Stimulated activated CD8-positive, alpha-beta memory T cell treated with anti-CD3 and anti-CD28 coated beads, Interleukin-7, amount 100 ng/mL, for 1 hour (primary cell): ENCODE measurements at places on chromosomes 1 and 21.

GRCh38 chr1:35539824-35540261 is 17.4 kb downstream of the KIAA0319L start:
- no peak for DNase-seq

GRCh38 chr1:22398656-22399420 is 52.8 kb upstream of the ZBTB40 start:
- no peak for DNase-seq

DNA sequence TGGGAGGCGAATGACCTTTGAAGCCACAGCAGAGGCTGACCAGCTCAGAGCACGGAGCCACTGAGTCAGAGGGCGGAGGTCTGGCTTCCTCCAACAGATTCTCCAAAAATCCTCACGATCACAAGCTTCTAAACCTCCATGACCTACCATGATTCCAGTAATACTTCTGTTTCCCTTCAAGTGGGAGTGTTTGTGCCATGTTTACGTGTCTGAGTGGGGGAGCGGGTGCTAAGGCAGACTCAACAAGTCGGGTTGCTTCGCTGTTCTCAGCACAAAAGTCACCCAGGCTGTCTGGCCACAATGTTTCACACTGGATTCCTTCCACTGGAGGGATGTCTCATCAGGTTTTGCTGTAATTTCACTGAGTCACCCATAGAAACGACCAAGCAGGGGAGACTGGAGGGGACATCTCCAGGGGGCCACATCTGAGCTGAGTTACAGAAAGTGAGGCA is 86.2 kb downstream of the SLC66A1 start:
- no peak for DNase-seq

DNA sequence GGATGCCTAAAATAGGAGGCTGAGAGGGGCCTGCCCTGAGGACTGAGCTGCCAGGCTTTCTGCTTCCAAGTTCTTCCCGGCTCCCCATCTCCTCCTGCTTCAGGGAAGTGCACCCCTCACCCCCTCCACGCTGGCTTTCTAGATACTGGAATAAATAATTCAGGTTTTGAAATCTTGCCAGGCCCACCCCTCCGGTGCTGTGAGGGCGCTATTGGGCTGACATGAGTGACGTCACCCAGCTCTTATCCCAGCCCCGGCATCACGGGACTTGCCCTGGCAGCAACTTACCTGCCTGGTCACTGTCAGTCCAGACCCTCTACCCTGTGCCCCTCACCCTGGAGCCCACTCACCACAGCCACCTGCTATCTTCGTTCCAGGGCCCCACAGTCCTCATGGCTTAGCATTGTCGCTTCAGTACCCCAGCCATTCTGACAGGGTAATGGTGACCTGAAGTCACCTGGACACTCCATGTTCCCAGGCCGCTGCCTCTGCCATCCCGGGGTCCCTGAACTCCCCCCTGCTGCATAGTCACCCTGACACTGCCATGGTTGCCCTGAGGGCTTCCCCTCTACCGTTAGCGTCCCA is 819 bp upstream of the GPR3 start:
- DNase-seq, result no peak

- no peak for DNase-seq
Measured at GRCh38 chr1:155910621-155911121, 478 bp downstream of the RIT1 start.

DNA sequence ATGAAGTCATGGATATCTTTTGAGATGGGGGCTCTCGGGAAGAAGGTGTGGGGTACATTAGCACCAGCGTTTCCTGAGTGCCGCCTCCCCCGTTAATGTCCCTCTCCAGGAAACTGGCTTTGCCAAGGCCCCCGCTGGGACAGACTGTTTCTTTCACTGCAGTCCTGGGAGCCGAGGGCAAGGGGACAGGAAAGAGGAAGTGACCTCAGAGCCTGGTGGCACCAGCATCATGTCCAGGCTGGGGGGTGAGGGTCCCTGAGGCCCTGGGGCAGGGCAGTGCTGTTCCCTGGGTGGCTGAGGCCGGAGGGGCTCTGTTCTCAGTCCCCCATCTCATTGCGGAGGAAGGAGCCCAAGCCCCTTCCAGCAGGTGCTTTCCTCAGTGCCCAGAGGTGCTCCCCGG is 5.8 kb downstream of the PFKL start:
- DNase-seq, result no peak

DNA sequence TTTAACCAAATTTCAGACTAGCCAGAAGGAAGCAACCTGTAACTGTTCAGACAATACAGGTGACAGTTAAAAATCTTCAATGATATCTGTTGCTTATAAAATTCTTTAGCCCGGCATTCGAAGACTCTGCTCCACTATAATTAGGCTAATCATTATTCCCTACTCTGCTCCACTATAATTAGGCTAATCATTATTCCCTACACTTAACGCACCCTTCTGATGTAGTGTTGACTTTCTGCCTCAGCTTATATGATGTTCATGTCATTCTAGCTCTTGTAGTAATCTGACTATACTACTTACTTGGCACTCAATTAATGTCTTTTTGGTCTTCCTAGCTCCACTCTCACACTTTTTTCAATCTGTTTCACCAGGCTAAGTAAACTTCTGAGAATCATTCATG is 13.3 kb downstream of the TESK2 start:
- DNase-seq, result no peak

DNA sequence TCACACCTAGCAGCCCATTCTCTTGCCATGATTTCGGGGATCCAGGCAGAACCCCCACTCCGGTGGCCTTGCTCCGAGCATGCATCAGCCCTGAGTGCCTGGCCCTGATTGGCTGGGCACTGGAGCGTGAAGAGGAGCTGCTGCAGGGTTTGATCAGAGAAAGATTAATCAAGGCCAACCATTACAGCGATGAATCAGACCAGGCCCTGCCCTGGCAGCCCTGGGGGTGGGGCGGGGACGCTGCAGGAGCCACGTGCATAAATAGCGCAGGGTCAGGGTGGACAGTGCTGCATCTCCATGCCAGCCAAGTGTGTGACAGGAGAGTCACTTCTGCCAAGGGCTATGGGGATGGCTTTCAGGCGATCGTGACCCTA is 3.4 kb upstream of the FAM131C start:
- DNase-seq, result no peak

DNA sequence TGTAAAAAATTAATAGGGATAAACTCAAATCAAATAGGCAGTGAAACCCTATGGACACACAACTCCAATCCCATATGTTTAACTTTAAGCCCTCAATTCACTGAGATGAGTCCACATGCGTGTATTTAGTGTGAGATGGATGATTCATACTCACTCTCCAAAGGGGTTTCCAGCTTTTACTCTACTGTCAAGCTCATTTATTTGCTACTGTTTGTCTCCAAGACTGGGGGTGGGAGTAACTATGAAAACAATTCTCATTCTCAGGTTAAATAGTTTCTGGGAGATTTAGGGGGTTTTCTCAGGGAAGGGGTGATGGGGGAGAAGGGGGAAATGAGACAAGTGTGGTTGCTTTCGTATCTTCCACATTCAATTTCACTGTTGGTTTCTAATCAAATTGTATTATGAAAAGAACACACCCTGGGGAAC is 2.7 kb downstream of the RAB29 start:
- no peak for DNase-seq

DNA sequence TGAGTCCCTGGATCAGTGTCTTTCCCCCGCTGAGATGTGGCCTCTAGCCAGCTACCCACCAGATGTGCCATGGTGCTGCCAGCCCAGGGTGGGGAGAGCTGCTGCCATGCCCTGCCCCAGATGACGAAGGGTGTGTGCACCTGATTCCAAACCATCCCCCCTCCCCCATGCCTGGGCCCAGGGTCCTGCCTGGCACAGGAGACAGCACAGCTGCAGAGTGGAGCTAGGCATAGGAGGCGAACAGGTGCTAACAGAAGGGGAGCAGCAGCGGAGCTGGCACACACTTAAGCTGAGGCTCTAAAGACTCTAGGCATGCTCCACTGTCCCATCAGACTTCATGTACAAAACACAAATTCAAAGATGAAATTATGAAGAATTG is 9.0 kb upstream of the LDLRAP1 start:
- DNase-seq, result no peak

DNA sequence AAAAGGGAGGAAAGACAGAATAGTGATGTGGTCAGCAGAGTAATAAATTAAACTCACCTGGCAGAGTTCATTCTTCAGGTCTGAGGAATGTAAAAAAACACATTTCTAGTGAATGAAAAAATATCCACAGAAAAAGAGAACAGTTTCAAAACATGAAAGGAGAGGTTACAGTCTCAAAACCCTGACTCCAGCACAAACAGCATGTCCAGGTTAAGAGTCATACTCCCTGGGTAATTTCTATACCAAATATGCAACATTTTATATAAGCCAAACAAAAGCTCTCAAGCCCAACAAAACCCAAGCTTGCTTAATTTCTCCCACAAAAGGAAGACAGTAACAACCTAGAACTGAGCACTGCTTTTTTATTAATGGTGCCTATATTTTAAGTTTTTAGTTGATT is 173.0 kb downstream of the NTMT2 start:
- DNase-seq, result no peak
